Left renal cortex interstitium (tissue), 4 donors: ENCODE measurements at places on chromosomes 7 and 10. TPM values are rescaled to one million over a fixed set of nuclear protein-coding genes. Genes with fewer than 3 reads are reported as not detected.

The GNG11 gene
- polyA plus RNA-seq: 48.2 TPM

GRCh38 chr10:113970641-113971040 lies 73.0 kb upstream of the ADRB1 start:
- DNase-seq: no peak

The RNF32 gene
- 3.2 TPM for polyA plus RNA-seq

DNA sequence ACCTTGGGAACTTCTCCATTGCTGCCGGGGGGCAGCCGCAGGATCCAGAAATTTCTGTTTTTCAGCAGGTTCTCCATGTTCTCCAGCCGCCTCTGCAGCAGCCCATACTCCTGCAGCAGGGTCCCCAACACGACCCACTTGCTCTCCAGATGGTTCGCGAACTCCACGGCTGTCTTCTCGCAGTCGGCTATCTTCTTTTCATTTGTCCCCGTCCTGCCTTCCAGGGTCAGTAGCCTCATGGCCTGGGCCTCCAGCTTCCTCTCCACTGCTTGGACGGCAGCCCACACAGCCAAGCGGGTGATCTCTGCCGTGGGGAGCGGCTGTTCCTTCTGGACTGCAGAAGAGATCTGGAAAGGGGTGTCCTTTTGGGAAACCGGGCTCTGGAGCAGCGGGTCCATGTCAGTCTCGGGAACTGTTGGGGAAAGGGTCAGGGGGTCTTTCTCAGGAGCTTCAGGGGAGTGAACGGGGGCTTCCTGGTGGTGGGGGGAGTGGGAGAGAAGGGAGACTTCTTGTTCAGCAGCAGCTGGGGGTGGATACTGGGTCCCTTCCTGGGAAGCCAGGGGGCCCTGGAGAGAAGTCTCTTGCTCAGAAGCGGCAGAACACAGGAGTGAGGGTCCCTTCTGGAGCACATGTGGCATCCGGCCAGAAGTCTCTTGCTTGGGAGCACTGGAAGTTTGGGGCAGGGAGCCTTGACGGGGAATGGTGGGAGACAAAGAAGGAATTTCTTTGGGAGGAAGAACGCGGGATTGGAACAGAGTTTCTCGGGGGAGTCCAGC lies 5.5 kb downstream of the ZNF777 start:
- no peak for DNase-seq

The SEMA3E gene
- 2.8 TPM for polyA plus RNA-seq

The OR2A1 gene
- polyA plus RNA-seq: 1.1 TPM

- DNase-seq: no peak
Measured at GRCh38 chr7:130387628-130388403, 7.5 kb downstream of the CPA1 start.

- peak; percentile 67 for DNase-seq
Measured at GRCh38 chr7:130721486-130722277, 12.3 kb downstream of the KLF14 start.
